ENCODE measurements at places on chromosomes 4 and X.

DNA sequence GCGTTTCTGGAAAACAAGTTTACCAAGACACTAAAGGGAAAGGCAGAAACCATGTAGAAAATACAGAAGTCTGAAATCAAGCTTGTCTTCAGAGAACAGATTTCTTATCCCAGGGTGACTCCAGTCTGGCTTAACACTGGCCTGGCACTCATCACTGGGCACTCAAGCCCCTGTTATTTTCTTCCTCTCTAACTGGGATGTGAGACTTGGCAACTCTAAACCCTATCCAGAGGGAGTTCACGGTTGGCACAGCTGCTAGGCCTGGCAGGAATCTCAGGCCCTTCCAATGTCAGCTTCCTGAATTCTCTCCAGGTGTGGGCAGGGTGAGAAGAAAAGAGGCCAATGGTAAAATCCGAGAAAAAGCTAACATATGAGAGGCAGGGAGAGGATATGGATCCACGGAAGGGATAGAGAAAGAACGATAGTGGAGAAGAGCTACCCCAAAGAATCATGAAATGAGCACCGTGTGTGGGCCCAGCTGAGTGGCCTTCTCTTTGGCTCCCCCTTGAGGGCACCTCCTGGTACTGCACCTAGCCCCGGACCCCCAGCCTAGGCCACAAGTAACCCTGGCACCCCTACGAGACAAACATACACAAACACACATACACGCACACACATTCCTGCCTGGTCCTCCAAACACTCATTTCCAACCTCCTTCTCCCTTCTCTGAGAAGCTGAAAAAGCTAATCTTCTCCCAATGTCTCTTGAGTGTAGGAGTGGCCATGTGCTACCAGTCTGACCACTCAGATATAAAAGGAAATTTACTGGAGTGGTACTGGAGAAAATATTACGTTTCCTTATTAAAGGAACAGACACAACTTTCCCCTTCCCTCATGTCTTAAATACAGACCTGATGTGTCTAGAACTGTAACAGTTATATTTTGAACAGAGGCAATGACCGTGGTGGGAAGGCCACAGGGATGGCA, 16.6 kb upstream of the PTCHD1 start:
- DNase-seq, result peak; percentile 41

GRCh38 chrX:13750812-13751211, 16.3 kb downstream of the OFD1 start:
- DNase-seq, result no peak

GRCh38 chrX:131764216-131764615, 220.3 kb downstream of the OR13H1 start:
- no peak for DNase-seq

- no peak for DNase-seq
These were observed 14.1 kb upstream of the CXCL6 start for GRCh38 chr4:73822389-73822788.

DNA sequence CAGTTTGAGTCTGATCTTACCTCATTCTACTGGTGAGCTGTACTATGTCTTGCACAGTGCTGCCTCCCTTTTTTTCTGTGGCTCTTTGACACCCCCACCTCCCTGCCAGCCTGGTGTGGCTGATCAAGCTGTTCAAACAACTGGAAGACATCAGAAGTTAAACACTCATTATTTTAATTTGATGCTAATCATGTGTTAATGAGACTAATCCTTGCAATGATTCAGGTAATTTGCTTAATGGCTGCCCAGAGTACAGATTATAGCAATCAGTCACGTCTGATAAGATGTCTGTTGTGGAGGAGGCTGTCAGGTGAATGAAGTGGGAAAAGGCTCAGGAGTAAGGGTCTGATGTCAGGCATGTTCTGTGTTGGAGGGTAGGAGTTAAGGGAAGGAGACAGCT, 87.4 kb upstream of the GK2 start:
- DNase-seq, result peak; percentile 75

DNA sequence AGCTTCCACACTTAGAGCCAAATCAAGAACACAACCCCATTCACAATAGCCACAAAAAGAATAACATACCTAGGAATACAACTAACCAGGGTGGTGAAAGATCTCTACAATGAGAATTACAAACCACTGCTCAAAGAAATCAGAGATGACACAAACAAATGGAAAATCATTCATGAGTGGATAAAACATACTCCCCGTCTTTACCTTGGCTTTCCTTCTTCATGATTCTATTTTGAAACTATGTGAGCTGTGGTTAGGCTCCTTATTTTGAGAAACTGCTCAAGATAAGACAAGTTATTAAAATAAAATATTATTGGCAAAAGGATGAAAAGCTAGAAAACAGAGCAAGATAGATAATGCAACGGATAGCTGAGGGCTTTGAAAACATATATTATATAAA, 598.1 kb upstream of the FAT1 start:
- no peak for DNase-seq

DNA sequence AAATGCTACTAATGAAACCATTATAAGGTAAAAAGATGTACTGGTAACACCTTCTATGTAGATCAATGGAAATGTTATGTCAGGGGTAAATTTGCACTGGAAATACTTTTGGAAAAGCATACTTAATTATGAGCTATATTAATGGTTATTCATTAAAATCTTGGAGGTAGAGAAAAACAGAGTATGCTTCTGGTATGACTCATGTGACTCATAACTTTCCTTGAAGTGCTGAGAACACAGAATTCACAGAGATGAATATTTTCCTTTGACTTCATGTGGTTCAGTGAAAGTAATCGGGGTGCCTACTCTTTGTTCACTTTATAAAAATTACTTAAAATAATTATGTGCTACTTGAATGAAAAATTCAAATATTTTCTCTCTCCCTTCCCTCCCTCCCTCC, 254.2 kb downstream of the KCTD8 start:
- no peak for DNase-seq

DNA sequence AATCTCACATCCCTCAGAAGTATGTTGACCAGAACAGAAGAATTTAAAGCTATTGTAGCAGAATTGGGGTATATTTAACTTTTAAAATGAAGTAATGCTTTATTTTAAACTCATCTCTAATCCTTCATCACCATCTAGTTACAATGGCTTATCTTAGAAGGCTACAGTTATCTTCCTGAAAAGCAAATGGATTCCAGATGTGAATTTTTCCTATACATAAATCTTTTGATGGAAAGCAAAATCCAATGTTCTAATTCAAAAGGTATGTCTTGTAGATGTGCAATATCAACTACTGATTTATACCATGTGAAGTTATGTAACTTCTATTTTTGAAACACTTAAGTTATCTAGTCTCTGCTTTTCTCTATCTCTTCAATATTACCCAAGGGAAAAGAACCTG, 47.6 kb downstream of the CCNG2 start:
- no peak for DNase-seq

GRCh38 chr4:3747581-3747904, 18.6 kb upstream of the ADRA2C start:
- DNase-seq, result peak; percentile 39

DNA sequence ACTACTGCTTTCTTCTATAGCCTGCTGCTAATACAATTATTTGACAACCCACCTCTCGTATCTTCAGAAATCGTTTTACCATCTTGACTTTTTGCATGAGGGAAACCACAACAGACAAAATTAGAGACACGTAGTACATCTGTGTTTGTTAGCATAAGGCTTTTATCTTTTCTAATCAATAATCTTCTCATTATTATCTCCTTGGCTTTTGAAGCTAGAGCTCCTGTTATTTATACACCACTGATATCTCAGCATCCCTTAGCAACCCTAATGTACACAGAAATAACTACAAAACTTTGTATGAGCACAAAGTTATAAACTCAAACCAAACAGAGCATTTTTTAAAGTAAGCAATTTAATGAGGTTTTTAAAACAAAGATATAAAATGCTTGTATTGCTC, 39.7 kb downstream of the CORIN start:
- DNase-seq, result no peak

DNA sequence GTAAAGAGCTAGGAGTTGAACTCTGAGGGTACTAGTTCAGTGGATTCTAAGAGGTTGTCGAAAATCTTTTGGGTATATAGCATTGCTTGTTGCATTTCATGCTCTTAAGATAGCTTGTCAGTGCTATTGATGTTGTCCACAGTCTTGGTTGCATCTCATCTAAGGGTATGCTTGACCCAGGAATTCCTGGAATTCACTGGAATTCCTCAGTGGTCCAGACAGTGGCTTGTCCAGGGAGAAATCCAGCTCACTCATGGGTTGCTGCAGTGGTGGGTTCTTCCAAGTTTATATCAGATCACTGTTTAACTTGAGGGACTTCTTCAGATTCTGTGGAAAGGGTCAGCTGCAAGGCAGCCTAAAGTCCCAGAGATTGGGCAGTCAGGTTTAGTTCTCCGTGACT, 29.8 kb upstream of the SMARCAD1 start:
- no peak for DNase-seq

Measured in WERI-Rb-1 (cell line).